ENCODE measurements at places on chromosomes 3 and 15.

GRCh38 chr3:46222435-46223161 lies 14.5 kb upstream of the CCR1 start:
- DNase-seq: no peak

DNA sequence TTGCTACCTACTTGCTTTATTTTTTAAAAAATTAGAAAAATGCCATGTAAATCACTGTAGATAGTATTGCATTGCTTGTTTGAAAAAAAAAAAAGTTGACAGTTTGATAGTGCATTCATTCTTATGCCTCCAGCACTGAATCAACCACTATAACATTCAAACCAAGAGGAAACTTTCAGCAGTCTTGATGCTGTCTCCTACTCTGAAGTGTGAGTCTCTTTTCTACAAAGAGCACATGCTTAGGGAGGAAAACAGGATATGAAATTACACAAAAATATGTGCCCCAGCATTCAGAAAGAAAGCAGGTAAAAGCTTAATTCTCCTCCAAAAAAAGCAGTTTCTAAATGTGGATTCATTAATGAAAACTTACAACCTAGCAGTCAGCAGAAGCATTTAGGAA lies 78.3 kb downstream of the ZBTB20 start:
- DNase-seq: no peak

DNA sequence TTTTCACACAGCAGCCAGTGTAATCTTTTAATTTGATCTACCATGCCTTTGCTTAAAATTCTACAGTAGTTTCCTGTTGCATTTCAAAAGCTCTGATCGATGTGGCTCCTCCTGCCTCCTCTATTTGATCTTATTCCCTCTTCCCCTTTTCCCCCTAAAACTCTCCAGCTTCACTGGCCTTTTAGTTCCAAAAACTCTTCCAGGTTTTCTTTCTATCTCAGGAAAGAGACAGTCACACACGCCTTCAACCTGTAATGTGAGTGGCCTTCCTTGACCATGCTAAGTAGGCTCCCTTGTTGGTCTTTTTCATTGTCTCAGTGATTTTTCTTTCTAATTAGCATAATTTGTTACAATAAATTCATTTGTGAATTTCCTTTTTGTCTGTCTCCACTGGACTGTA lies 985 bp downstream of the TEX9 start:
- no peak for DNase-seq

DNA sequence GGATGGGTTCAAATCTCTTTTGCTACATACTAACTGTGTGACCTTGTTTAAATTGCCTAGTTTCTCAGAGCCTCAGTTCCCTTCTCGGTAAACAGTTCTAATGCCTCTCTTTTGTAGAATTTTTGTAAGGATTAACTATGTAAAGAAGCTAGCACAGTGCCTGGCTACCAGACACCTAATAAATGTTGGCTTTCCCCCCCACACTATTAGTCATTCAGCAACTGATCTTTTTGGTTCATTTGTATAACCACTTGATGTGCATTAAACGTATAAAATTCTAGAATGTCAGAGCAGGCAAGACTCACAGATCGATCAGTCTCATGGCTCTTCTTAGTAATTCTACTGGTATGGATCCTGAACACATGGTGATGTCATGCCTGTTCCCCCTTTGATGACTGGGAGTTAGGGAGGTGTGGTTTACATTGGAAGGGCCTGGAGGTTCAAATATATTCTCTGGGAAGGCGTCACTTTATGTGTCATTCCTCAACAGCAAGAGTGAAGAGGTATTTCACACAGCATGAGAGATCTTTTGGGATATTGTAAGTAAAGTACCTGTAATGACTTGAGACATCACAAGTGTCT lies 6.5 kb downstream of the TAGLN3 start:
- DNase-seq: no peak

DNA sequence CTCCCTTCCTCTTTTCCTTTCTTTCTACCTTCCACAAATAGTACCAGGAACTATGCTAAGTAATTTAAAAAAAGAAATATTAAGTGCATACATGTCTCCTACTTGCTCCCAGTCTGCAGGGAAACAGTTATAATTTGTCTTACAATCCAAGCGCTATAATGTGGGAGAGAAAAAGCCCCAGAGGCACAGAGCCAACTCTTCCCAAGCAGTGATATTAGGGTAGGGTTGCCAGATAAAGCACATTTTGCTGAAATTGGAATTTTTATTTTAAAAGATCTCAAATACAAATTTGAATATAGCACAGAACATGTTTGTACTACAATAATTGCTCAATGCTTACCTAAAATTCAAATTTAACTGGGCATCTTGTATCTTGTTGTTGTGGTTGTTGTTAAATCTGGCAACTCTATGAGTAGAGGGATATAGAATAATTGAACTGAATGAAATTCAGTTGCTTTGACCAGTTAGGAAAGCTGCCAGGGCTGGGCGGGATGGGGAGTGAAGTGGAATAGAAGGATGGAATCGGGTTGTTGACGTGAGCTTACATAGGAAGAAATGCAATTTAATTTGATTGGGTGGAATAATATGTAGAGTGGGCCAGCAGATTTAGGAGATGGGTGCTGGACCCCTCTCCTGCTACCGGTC lies 52.6 kb upstream of the USP3 start:
- no peak for DNase-seq

DNA sequence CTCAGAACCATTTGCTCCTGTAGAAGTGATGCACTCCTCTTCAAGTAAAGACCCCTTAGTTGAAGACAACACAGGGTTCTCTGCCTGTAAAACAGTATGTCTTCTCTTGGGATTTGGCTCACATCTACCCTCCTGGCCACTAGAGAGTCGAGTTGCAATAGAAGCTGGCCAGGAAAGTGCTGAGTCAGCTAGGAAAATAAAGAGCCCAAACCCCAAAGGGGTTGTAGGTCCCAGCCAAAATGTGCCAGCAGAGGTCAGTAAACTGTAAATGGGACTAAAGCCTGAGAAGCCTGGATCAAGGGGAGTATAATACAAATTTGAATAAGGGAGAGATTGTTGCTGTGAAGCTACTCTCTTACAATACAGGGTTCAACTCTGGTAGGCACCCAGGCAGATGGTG lies 37.2 kb upstream of the THBS1 start:
- no peak for DNase-seq

DNA sequence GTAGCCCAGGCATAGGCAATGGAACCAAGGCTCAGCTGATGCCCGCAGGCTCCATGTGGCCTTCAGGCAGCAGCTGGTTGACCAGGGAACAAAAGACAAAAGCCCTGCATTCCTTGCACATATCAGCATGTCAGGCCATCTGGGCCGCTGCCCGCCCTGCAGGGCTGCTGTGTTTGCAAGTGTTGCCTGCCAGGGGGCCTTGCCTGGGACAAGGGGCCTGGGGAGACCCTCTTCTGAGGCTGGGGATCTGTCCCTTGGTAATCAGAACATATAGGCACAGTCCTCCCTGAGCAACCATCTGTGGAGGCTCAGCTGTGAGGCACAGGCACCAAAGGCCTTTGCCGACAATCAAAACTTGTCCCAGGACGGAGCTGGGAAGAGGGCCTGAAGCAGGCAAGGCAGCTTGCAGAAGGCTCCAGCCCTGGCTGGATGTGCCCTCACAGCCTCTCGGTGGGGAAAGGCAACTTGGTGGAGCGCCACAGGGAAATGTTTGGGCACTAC lies 138.2 kb downstream of the TPRA1 start:
- DNase-seq: no peak

- DNase-seq: no peak
Measured at GRCh38 chr3:24937228-24937627, 442.6 kb upstream of the THRB start.

DNA sequence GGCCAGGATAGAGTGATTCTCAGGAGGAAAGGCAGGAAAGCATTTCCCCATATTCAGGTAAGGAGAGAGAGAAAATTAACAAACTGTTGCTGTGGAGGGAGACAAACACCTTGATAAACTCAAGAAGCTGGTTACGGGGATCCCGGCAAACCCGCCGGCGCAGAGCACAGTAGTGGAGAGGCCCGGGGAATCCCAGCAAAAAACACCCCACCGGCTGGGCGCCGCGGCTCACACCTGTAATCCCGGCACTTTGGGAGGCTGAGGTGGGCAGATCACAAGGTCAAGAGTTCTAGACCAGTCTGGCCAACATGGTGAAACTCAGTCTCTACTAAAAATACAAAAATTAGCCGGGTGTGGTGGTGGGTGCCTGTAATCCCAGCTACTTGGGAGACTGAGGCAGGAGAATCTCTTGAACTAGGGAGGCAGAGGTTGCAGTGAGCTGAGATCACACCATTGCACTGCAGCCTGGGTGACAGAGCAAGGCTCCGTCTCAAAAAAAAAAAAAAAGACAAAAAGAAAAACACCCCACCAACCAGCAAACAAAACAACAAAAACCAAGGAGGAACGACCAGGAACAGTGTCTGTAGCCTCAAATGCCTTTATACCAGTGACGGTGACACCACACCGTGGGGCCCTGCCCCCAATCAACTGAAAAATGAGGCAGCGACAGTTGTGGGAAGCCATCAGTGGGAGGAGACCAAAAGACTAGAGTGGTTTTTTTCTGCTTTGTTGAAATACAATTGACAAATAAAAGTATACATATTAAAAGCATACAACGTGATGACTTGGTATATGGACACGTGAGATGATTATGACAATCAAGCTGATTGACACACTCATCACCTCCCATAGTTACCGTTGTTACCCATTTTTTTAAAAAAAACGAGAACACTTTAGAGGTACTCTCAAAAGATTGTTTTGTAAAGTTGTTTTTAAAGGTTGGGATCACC lies 40.2 kb upstream of the IDH2 start:
- DNase-seq: peak; percentile 47

- DNase-seq: no peak
Measured at GRCh38 chr15:68368731-68369435, 63.1 kb downstream of the ITGA11 start.

GRCh38 chr15:57054204-57054750 lies 135.8 kb downstream of the TCF12 start:
- DNase-seq: no peak

- DNase-seq: no peak
Measured at GRCh38 chr3:177039490-177040274, 157.6 kb downstream of the TBL1XR1 start.

- DNase-seq: no peak
Measured at GRCh38 chr3:44509393-44509921, 32.0 kb upstream of the ZNF445 start.

DNA sequence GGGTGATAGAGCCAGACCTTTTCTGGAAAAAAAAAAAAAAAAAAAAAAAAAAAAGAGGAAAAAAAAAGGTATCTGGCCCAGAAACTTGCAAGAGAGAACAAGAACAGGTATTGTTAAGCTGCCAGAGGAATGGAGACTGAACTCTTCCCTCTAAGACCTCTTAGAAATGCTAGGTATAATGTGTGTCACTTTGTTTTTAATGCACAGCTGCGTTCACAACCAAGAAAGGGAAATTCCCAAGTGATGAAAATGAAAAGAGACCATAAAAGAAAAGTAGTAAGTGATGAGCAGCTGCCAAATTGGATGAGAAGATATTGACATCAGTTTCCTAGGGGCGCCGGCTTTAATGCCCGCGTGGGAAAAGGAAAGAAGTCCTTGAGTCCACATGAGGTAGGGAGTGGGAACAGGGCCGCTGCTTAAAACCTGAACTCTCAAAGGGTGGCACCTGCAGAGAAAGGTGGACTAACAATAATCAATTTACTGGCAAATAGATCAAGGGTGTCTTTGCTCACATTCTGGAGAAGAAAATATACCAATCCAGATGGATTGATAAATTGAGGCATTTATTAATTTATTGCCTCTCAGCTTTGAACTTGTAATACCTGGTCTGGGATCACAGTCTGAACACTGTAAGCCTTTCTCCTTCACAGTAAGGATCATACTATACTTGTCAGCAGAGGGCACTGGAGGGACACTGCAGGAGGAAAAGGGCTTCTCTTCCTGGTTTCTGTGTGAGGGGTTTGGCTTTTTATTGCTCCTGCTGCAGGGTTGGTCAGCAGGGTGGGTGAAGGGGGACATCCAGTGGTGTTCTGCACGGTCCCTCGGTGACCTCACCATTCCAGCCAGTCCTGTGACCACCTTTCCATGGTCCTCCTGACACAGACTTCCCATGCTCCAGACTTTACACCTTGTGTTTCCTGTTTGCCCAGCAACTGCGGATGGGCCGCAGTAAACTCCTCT lies 131.6 kb downstream of the AQP9 start:
- peak; percentile 28 for DNase-seq

GRCh38 chr15:31954374-31955172 lies 75.7 kb upstream of the CHRNA7 start:
- DNase-seq: no peak

GRCh38 chr3:194906970-194907629 lies 221.4 kb downstream of the FAM43A start:
- DNase-seq: no peak

DNA sequence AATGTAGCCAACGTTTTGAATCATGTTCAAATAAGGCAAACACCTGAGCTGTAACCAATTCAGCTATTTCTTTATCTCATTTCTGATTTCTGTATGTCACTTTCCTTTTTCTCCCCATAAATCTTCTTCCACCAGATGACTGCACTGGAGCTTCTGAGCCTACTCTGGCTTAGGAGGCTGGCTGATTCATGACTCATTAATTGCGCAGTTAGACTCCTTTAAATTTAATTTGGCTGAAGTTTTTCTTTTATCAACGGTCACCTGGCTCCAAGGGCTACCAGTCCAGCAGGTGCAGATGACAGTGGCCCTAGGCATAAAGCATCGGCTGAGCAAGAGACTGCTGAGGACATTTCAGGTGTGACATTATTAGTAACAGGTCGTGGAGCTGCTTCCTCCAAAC lies 39.6 kb upstream of the ITGA11 start:
- DNase-seq: no peak

DNA sequence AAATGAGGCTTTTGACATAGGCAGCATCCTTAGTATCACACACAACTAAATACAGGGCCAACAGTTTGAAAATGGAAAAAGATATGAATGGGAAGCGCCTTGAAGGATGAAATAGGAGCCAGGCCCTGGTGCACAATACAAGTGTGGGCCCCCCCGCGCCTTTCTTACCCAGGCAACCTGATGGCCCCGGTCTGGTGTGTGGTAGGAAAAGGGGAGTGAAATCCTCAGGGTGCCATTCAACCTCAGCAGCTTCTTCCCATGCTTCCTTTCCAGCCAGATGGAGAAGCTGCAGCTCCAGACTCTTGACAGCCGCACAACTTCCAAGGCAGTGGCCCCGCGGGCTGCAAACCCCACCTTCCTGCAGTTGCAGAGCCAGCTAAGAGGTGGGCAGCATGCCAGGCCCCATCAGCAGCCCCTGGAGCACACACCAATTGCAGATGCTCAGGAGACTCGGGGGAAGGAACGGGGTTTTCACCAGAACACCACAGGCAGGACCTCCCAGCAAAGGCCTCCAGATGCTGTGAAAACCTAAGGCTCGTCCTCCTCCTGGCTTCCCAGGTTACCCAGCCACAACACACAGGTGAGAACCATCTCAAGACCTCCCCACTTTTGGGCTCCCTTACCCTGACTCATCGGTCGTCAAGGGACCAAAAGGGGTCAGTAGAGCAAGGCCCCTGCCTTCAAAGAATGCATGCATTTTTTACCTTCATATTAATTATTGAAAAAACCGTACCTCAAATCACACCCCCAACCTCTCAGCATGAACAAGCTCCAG lies 101.6 kb downstream of the CPN2 start:
- DNase-seq: no peak
